ENCODE measurements at places on chromosomes 11 and 22.

GRCh38 chr11:107562647-107563208 lies 2.8 kb downstream of the ALKBH8 start:
- DNase-seq: no peak

DNA sequence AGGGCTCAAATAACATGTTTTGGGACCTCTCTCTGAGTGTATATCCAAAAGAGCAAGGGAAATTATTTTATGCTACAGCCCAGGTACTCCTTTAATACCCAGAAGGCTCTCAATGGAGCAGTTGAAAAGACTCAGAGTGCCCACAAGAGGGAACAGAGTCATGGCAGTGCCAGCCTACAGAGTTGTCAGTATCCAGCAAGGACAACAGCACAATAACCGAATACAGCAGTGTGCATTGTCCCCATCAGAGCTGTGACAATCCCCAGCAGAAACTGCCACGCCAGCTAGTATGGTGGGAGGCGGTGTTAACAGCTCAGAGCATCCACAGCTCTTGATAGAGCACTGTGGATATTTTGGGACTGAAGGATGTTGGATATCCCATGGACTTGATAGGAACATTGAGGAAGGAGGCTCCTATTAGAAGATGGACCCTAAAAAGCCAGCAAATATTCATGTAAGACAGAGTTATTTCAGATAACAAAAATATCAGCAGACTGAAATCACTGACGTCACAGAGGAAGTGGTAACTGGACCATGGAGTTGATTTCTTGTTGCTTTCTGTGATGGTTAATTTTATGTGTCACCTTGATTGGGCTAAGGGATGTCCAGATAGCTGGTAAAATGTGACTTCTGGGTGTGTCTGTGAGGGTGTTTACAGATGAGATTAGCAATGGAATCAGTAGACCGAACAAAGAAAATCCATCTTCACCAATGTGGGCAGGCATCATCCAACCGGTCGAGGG lies 17.7 kb upstream of the PAFAH1B2 start:
- no peak for DNase-seq

DNA sequence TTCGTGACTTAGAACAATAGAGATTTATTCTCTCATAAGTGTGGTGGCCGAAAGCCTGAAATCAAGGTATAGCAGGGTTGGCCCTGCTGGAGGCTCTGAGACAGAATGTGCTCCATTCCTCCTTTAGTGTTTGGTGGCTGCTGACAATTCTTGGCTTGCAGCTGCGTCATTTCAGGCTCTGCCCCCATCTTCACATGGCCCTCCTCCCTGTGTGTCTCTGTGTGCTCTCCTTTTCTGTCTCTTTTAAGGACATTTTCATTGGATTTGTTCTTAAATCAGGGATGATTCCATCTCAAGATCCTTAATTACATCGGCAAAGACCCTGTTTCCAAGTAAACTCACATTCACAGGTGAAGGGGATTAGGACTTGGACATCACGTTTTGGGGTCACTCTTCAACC lies 10.2 kb upstream of the APOL6 start:
- no peak for DNase-seq

DNA sequence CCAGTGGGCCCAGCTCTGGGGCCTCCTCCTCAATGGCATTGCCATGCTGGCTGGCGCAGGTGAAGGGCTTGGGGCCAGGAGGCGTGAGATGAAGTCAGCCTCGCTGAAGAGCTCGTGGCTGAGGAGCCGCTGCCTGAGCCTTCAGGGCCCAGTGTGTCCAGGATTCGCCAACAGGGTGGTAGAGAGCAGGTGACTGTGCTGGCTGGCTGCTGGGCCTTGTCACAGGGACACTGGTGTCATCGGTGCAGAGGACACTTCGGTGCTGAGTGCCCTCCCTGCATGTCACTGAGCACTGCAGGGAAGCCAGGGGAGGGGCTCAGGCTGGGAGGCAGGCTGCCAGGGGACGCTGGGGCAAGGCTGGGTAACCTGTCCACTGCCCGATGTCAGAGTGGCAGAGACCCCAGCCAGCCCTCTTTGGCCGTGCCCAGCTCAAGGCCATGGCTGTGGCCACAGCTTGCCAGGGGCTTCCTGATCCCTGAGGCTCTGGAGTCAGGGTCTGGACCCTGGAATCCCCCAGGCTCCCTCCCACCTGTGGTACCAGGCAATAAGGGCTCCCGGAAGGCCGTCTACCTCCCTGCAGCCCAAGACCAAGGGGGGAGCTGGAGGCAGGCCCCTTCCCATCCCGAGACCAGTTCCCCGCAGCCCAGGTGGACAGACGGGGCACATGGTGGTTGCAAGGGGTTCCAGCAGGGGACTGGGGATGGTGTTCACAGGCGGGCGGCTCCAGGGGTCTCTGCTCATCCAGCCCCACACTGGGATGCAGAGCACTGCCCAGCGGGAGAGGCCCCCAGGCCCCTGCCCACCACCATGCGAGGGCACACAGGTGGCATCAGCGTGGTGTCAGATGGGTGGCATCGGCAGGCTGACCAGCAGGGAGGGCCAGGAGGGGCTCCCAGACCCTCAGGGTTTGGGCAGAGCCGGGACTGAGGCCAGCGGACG lies 63.9 kb downstream of the ARFGAP3 start:
- no peak for DNase-seq

DNA sequence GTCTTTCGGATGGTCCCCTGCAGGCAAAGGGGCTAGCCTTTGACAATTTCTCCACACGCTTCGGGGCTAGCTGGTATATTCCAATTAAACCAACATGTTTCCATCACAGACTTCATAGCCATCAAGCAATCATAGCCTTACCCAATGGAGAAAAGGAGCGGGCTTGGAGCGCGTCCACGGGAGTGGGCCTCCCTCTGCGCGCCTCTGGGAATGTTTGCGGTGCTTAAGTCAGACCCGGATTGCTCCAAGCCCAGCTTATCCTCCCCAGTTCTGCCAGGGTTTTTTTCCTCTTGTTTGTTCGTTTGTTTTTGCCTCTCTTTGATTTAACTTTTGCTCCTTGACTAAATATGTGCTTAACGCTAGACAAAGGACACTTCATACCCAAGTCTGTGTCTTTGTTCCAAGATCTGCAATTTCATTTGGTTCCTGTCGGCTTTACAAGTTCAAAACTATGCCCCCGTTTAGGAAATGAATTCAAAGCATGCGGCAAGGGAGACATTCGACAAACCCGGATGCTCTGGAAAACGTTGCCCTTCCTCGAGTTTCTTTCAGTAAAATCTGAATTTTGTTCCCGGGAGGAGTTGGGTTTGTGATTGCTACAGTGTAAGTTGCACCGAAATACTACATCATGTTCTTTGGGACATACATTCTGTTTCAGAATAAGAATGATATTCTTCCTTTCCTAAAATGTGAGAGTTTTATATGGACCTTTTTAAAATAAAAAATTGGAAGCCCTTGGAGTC lies 1.0 kb upstream of the GLB1L2 start:
- no peak for DNase-seq
